ENCODE measurements at places on chromosomes 2 and 18. TPM values are rescaled to one million over a fixed set of nuclear protein-coding genes. Genes with fewer than 3 reads are reported as not detected.
A peak's percentile ranks its signal among the peaks of the same experiment; 100 is the strongest.

ALPI gene
- not detected for total RNA-seq

DSG4 gene
- total RNA-seq = not detected

- peak; percentile 38 for DNase-seq
Measured at GRCh38 chr18:31977270-31977872, 34.4 kb upstream of the TRAPPC8 start.

GRCh38 chr2:240319221-240319854, 116.1 kb upstream of the GPC1 start:
- no peak for DNase-seq

DNA sequence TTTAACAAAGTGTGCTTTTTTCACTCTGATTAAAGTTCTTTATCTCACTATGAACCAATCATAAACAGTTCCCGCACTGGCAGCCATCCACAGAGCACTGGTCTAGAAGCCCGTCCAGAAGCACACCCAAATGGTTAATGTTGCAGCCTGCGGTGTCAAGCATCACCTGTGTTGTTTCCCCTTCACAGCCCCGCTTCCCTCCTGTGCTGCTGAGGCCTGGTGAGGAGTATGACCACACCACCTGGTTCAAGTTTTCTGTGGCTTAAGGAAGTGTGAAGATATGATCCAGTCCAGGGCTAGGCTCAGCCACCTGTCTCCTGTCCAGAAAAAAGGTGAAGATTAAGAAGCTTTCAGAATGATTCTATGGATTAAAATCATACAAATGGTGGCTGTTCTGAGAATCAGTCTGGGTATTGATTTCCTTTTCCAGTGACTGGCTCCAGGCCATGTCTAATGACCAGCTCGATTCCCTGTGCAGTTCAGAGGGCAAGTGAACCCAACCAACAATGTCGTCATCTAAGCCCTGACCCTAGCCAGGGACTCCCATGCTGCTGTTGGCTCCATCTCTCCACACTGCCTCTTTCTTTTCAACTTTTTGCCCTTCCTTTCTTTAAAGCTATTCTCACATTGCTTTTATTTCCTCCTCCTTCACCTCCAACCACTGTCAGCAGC, 17.7 kb downstream of the SRSF7 start:
- no peak for DNase-seq

DNA sequence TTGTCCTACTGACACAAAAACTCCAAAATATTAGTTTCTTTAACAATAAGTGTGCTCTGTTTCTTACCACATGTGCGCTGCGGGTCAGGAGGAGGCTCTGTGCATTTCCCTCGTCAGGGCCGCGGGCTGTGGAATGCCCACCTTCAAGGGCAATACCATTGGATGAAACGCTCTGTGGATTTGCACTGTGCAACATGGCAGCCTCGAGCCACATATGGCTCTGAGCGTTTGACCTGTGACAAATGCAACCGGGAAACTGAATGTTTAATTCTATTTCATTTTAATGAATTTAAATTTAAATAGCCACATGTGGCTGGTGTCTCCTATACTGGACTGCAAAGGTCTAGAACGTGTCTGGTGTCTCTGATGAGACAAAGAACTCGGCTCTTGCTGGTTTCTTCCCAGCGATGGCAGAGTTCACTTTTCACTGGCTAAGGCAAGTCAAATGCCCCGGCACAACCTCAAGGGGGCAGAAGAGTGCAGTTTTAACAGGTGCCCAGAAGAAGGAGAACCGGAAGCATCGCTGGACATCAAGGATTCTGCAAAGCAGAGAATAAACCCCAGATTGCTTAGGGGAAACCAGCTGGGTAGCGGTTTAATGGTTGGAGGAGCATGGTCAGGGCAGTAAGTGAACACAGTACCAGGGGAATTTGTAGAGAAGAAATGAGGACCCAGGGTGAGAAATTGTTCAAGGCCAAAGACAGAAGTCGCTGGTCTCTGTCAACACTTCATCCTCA, 37.0 kb upstream of the TMEM18 start:
- peak; percentile 16 for DNase-seq

DNA sequence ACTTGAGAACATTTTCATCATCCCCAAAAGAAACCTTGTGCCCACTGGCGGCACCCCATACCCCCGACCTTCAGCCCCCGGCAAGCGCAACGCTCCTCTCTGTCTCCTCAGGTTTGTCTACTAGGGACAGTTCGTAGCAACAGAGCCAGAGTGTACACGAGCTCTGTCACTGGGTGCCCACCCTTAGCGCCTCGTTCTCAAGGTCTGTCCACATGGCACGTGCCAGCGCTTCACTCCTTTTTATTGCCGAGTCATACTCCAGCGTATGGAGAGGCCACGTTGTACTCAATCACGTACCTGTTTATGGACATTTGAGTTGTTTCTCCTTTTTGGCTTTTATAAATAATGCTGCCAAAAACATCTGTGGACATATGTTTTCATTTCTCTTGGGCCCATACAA, 30.3 kb upstream of the GPC1 start:
- DNase-seq = no peak

- DNase-seq = peak; percentile 64
Measured at GRCh38 chr2:109736177-109736827, 57.8 kb upstream of the RGPD5 start.

GRCh38 chr2:85529809-85530208, 9.2 kb upstream of the MAT2A start:
- DNase-seq = no peak

DNA sequence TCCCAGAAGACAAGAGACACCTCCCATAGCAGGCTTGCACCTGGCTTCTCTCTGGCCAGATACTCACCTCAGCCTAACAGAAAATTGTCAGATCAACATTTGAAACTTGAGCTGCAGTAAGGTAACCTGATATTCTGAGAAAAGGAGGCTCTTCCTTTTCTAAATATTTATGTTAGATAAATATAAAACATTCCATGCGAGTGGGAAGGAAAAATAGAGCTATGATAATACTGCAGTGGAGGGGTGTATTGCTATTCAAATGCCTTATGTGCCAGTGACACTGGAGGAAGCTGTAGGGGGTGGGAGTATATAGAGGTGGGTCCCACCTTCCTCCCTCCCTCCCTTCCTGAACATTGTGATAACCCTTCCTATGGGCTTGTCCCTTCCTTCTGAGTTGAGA, 515.5 kb upstream of the CHAC2 start:
- no peak for DNase-seq

DNA sequence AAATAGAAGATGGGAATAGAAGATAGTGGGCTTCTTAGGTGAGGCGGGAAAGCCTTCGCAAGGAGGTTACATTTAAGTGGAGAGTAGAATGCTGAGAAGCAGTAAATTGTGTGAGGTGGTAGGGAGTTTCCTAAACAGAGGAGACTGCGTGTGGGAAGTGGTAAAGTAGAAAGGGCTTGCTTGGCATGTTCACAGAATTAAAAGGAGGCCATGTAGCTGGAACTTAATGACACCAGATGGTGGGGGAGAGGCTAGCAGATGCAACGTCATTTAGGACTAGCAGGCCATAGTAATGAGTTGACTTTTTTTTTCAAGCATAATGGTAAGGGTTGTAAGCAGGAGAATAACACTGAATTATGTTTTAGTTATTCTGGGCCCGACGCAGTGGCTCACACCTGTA, 13.0 kb upstream of the RTN4 start:
- no peak for DNase-seq
